ENCODE measurements at places on chromosomes 4 and X. TPM values are rescaled to one million over a fixed set of nuclear protein-coding genes. Genes with fewer than 3 reads are reported as not detected.

DNA sequence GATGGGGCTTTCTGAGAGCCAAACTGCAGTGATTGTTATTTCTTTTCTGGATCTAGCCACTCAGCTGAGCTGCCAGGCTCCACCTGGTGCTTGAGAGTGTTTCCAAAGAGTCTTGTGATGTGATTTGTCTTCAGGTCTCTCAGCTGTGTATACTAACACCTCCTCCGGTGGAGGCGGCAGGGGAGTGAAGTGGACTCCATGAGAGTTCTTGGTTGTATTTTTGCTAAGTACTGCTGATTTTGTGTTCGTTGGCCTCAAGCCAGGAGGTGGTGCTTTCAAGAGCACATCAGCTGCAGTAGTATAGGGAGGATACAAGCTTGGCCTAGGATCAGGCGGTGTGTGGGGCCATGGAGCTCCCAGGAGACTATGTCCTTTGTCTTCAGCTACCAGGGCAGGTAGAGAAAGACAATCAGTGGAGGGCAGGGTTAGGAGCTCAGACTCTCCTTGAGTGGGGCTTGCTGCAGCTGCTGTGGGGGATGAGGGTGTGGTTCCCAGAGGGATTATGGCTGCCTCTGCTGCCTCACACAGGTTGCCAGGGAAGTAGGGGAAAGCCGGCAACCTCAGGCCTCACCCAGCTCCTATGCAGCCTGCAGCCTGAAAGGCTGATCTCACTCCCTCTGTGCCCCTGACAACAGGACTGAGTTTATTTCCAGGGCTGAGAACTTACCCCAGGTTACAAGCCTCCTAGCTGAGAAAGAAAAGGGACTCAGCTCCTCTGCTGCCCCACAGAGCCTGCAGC, 62.4 kb downstream of the NPFFR2 start:
- no peak for DNase-seq

- DNase-seq: no peak
These were observed 33.7 kb upstream of the WDR17 start for GRCh38 chr4:176031922-176032321.

DNA sequence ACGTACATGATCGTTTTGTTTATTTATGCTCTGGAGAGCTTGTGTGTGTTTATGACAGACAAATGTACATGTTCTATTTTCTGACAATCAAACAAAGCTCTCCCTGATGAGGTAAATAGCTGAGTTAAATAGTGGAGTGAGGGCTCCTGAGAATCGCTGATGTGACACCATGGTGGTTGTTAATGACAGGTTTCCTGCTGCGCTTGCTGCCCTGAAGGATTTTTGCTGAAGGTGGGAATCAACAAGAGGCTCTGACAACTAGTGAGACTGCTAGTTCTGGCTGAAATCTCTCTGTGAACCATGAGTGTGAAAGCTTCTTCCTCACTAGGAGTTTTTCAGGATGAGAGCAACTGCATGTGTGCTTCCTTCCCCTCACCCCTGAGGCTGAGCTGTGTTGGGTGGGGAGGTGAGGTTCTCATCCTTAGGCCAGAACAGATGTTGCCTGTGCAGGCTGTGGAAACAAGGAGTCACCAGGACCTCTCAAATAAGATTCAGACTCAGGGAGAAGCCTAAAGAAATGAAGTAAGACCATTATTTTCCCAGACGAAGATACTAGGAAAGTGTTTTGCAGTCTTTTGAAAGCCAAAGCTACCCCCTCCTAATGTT, 173.4 kb upstream of the JADE1 start:
- no peak for DNase-seq

GRCh38 chr4:152999346-153000075, 63.4 kb downstream of the FHDC1 start:
- no peak for DNase-seq

The KLHL13 gene
- total RNA-seq: 16.5 TPM
